T-helper 9 cell (primary cell): ENCODE measurements at places on chromosomes 1 and 21.

- DNase-seq, result no peak
Measured at GRCh38 chr1:228337031-228337564, 69.5 kb downstream of the TRIM11 start.

DNA sequence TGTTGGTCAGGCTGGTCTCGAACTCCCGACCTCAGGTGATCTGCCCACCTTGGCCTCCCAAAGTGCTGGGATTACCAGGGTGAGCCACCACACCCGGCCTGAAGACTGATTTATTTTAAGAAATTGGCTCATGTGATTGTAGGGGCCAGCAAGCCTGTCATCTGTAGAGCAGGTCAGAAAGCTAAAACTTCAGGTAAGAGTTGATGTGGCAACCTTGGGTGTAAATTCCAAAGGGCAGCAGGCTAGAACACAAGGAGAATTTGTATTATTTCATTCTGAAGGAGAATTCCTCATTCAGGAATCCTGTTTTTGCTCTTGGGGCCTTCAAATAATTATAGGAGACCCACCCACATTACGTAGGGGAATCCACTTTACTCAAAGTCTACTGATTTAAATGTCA lies 728.7 kb downstream of the LTN1 start:
- no peak for DNase-seq

- DNase-seq, result no peak
Measured at GRCh38 chr1:215497528-215497927, 69.6 kb upstream of the KCTD3 start.

DNA sequence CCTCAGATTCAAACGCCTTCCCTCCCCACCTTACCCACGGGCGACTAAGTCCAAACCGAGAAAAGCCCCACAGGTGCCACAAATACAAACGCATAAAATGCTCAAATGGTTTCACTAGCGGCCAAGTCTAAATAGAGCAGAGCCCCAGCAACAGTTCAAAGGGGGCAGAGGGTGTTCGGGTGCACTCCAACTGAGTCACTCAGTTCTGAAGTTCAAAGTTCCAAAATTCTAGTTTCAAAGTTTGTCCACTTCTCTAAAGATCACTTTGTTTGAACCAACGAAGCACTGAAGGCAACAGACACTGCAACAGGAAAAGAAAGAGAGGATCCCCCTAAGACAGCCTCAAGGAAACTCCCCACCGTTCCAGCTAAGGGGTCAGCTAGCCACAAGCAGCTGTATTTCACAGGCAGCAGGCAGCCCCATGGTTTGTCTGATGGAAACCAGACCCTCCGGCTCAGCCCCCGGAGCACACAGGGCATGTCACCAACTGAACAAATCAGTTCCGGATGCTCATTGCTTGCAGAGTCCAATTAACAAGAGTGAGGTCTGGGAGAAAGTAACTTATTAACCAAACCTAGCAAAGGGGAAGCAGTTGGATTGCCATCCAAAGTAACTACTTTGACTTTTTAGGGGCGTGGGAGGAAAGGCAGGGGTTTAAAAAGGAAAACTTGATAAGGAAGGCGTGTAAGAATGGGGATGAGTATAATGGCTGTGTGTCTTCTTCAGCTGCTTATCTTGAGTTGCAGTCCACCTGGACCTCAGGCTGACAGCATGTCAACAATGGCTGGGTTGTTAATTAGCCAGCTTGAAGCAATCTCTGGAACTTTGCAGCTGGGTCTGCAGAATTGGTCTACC lies 1423.9 kb upstream of the PRMT6 start:
- no peak for DNase-seq

DNA sequence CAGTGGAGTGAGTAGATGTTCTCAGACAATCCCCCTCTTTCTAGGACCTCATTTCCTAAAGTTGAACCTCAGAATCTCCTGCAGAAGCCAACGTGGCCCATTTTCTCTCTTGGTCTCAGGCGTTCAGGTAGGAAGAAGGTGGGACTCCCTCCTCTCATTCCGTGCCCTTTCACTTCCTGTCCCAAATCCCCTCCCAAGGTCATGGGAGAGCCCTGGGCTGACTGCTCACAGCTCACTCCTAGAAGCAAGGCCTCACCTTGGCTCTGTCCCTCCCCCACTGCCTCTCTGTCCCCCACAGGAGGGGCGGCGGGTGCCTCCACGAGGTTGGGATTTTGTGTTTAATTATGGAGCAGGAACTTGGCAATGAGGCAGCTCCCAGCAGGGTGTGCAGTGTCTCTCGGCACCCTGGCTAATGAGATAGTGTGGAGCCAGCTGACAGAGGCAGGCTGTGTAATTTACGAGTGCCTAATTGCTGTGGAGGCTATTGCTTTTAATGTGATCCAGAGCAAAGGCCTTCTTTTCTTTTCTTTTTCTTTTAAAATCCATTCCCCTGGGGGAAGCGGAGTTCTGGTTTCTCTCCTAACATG lies 9.1 kb upstream of the CDK18 start:
- DNase-seq, result no peak

- no peak for DNase-seq
Measured at GRCh38 chr1:221756830-221757551, 15.1 kb upstream of the DUSP10 start.

- DNase-seq, result no peak
Measured at GRCh38 chr1:229428256-229428655, 5.6 kb downstream of the ACTA1 start.

GRCh38 chr1:21663248-21663950 lies 5.8 kb downstream of the RAP1GAP start:
- DNase-seq, result no peak

GRCh38 chr1:15226388-15227255 lies 20.4 kb upstream of the FHAD1 start:
- DNase-seq, result no peak

DNA sequence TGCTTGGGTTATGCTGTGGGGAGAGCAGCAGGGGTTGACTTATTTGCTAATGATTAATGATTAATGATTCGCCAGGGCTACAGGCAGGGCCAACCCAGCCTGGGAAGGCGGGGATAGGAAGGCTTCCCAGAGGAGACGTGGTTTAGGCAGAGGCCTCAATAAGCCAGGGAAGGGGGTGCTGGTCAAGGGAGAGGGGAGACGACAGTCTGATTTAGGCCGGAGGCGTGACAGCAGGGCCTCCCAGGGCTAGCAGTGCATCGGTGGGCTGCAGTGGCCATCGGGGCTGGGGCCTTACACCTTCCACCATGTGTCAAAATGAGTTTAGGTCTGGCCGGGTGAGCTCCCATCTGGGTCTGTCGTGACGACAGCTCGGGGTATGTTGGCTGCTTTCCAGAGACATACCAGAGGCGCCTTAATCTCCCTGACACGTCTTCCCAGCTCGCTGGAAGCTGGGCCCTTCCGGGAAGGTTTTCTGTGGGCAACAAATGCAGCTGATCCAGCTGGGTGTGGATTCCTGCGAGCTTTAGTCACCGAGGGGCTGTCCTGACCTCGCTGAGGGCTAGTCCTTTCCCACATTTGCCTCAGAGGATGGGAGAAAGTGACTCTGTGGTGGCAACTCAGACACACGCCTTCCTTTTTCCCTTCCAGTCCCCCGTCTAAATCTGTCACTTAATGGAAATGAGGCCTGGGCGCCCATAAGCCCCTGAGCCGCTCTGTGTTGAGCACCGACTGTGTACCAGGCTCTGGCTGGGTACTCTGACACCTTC lies 3.7 kb upstream of the SLC1A7 start:
- DNase-seq, result no peak

DNA sequence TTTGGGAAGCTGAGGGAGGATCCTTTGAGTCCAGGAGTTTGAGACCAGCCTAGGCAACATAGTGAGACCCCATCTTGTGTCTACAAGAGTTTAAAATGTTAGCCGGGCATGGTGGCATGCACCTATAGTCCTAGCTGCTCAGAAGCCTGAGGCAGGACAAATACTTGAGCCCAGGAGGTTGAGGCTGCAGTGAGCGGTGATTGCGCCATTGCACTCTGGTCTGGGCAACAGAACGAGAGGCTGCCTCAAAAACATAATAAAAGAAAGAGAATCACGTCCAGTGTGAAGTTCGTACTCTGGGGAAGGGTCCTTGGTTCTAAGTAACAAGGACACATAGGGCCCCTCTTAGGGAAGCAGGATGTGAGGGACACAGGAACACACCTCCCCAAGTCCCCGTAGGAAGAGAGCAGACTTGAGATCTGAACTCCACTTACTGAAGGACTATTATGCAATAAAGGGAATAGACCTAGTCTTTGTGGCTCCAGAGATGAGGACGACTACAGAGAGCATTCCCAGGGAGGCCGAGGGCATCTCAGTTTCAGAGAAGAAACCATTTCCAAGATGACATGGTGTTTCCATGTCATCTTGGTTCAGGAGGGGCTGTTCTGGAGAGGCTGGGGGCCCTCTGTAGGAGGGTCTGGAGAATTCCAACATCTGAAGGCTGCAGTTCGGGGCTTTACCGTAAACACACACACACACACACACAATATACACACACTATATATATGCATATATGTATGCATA lies 10.8 kb upstream of the ENO1 start:
- no peak for DNase-seq

GRCh38 chr21:35358008-35358407 lies 308.9 kb upstream of the RUNX1 start:
- DNase-seq, result no peak

DNA sequence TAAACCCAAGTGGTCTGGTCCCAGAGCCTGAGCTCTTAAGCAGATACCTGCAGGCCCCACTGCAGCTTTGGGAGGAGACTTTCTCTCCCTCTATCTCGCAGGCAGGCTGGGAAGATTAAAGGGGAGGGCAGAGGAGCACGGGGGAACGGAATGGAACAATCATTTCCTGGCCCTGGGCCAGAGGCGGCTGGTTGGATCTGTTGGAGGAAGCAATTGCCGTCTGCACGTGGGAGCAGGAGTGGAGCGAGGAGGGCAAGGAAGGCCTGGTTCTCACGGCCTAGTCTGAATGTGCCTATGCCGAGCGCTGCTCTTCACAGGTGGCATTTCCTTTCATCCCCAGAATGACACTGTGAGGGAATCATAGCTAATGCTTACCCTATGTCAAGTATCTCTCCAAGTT lies 23.7 kb downstream of the NKAIN1 start:
- no peak for DNase-seq

DNA sequence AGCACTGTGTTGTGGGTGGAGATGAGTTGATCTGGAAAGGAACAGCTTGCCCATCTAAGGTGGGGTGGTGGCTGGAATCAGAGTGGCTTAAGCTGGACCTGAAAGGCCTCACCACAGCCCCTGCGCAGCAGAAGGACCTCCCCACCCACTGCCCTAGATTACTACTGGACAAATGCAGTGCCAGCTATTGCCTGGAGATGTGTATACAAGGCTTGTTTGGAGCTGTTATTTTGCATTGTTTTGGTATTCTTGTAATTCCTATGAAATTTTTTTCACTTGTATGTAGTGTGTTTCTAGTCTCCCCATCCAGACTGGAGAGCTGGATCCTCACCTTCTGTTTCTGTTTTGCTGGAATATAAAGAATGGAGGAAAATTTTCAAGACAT lies 1.3 kb upstream of the SLC30A1 start:
- DNase-seq, result no peak

DNA sequence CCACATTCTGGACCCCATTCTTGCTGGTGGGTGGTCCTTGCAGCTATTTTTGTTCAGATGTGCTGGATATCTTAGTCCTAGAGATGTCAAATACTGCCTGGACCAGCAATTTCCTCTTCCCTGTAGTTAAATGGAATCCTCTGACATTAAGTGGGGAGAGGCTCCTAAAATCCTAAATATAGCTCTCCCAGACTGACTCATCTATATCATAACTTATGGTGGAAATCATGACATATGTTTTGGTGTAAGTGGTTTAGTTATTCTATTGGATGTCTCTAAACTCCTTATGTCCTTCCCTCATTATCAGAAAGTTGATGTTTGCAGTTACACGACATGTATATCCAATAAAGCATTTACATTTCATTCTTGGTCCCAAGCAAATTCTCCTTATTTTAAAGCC lies 73.1 kb downstream of the KCNJ6 start:
- no peak for DNase-seq

DNA sequence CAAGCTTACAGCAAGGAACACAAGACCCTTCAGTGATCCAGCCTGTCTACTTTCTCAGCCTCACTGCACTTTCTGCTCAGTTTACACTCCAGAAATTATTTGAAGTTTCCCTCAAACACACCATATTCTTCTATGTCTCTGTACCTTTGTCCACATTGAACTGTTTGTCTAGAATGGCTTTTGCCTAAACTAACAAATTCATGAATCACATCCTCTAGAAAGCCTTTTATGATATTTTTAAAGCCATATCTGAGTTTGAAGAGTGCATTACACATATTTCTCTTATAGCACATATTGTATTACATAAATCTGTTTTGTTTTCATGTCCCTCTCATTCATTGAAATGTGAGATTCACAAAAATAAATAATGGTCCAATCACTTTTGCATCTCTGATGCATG lies 446.0 kb upstream of the ZRANB2 start:
- DNase-seq, result no peak

DNA sequence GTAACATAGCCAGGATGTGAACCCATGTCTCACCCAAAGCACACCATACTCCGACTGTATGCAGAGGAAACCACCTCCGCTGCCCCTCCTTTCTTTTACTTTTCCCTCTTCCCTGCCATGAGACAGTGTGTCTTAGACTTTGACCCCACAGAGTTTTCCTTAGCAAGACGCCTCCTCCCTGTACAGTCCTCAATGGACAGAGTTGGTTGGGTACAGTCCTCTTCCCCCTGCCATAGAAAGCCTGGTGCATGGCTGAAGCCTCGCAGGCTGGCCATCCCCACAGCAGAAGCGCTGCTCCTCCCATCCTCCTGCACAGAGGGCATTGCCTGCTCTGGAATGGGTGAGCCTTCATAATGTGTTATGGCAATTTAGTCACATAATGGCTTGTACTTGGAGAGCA lies 127.9 kb downstream of the PLPP3 start:
- no peak for DNase-seq

- DNase-seq, result no peak
Measured at GRCh38 chr1:28161751-28162150, 14.7 kb downstream of the PTAFR start.

GRCh38 chr1:15089258-15089992 lies 64.1 kb upstream of the TMEM51 start:
- no peak for DNase-seq
